Stimulated activated CD4-positive, alpha-beta T cell treated with anti-CD3 and anti-CD28 coated beads, TNF-alpha, amount 100 ng/mL, for 48 hours (primary cell): ENCODE measurements at places on chromosomes 3 and 15.

DNA sequence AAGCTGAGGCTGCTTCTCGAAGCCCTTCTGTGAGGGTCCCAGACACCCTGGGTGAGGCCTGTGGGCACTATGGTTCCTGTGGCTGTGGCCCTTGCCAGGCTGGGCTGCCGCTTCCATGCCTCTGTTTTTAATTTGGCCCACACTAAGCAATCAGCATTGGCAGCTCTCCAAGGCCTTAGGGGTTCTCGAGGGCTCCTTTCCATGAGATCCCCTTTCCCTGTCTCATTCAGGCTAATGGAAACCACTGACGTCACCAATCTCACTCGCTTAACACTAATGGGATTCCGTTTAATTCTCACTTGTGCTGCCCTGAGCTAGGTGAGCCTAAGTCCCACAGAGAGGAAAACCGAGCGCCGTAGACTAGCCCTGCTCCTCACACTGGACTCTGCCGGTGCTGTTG, 60.2 kb upstream of the RAB6B start:
- no peak for DNase-seq

GRCh38 chr15:74776821-74777768, 4.8 kb upstream of the CSK start:
- DNase-seq = no peak

- DNase-seq = no peak
These were observed 42.2 kb downstream of the DAPK2 start for GRCh38 chr15:64004056-64004455.

DNA sequence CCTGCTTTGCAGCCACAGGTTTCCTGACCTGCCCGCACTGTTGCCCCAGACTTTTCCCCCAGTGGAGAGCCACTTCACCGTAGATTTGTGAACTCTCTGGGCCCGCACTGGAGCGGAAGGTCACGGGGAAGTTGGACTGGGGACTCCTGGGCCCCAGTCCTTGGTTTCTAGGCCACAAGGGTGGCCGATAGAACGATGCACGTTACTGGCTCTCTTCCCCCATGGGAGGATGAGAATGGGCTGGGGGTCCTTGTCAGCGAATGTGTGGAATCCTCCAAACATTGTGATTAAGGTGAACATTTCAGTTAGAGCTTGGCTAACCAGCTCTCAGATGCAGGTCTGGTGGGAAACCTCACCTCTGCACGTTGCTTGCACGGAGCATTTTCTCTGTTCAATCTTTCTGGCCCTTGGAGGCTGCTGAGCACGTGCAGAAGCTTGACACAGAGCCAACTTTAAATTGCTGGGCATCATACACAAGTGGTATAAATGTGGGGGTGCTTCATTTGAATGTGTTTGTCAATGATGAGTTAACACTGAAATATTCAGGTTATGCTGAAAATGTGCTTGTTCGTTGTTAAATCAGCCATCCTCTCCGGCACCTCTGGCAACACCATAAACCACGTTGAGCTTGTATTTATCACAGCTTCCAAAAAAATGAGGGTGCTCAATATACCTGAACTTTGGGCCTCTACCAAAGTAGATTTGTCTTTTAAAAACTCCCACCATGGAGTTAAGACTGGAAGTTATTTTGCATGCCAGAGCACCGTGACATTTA, 976 bp downstream of the DIS3L start:
- DNase-seq = no peak

DNA sequence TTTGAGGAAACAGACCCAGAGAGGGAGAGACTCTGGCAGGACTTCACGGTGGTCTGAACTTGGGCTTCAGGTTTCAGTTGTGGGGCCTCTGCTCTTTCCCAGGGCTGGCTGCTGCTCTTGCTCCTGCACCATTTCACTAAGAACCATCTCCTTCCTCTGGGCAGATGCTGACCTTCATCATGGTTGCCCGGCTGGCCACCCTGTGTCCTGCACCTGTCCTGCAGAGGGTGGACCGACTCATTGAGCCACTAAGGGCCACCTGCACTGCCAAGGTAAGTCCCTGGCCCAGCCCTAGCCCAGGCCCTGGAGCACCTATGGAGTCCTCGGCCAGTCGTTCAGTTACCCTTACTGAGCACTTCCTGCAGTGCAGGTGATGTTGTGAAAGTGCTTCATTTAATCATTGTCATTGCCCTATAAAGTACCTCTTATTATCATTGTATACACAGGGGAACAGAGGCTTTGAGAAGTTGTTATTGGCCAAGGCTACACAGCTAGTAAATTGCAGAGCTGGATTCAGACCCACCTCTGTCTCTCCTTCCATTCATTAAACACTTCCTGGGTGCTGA, 10.0 kb downstream of the RPL32 start:
- no peak for DNase-seq

- DNase-seq = no peak
These were observed 8.0 kb downstream of the ZSCAN2 start for GRCh38 chr15:84608707-84609284.

DNA sequence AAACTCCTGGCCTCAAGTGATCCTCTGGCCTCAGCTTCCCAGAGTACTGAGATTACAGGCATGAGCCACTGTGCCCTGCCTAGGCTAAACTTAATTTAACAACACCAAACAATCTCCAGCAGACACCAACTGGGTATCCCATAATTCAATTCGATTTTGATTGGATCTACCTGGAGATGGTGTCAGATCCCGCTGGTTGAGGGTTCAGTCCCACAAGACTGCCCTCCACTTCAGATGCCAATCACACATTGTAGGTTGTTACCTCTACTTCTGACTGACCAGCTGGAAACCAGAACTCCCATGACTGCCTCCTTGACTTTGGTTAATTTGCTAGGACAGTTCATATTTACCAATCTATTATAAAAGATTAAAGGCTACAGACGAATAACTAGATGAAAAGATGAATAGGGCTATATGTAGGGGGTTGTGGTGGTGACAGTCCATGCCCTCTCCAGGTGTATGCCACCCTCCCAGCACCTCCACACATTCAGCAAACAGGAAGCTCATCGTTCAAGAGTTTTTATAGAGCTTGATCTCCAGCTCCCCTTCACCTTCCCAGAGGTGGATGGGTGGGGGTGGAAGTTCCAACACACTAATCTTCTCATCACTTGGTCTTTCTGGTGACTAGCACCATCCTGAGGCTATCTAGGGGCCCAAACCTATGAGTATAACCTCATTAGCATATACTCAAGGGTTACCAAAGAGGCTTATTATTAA, 9.3 kb downstream of the B2M start:
- no peak for DNase-seq

DNA sequence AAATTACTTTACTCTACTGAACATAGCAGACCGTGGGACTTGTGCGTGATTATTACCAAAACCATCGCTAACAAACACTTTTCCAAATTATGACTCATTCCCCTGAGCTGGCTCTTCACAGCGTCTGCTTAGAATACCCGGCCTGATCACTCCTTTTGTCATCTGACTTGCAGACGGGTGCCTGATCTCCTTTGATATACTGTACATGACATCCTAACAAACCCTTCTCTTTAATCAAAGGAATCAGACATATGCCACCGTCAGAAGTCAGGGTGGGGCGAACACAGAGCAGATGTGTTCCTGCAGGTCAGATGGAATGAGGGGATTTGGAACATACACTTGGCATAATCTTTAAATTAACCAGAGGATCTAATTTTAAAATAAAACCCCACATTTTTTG, 48.5 kb upstream of the SH3GL3 start:
- no peak for DNase-seq

DNA sequence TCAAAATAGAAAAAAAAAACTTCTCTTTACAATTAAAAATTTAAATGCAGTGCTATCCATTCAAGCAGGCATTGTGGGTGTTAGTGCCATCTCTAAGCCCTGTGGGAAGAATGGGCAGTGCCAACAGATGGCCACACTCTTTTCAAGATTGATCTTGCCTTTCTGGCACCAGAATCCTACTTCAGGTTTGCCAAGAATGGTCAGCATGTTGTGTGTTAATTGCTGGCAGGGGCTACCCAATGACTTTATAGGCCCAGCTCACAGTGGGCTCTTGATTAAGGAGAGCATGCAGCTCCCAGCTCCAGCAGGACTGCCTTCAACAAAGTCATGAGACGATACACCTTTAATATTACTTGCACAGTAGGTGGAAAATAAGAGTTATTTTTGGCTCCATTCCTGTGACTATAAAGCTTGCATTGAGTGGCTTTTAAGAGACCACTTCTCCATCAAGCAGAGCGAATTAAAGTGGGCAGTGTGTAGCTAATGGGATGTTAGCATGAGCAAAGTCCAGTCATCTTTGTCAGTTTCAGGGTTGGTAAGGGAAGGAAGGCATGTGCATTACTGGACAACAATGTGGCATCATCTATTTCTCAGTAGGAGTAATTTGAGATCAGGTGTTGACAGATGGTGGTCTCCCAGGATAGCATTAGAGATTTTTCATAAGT, 476.8 kb downstream of the C3orf38 start:
- DNase-seq = no peak

- DNase-seq = no peak
These were observed 90.3 kb downstream of the CORO2B start for GRCh38 chr15:68668926-68669600.

DNA sequence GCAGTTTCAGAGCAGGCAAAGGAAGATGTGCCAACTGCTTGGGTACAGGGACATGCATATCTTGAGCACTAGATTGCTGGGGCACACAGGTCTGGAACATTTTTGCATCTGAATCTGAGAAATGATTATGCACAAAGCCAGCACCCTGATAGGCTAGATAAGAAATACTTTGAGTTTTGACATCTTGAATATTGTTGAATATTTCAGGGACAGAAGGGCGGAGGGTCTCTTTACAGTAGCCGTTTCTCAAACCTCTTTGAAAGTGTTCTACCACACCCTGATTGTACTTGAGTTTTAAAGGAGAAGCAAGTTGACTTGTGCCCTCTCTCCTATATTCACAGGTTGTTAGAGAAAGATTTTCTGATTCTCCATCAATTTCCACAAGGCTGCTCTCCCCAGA, 188.1 kb upstream of the STRIT1 start:
- DNase-seq = no peak

GRCh38 chr3:168061332-168061996, 34.3 kb downstream of the GOLIM4 start:
- DNase-seq = no peak

DNA sequence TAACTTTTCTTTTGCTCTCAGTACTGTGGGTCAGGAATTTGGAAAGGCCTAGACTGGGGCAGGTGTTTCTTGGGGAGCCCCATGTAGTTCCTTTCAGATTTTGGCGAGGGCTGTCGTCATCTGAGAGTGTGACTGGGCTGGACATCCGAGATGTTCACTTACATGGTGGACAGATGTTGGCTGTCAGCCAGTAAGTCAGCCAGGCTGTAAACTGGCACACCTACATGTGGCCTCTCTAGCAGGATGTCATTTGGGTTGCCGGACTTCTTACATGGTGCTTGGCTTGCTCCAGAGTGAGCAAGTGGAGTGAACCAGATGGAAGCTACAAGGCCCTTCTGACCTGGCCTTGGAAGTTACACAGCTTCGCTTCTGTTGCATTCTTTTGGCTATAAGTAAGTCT, 20.7 kb downstream of the TATDN2 start:
- no peak for DNase-seq

GRCh38 chr3:167884481-167884880, 149.0 kb downstream of the SERPINI1 start:
- DNase-seq = no peak

- no peak for DNase-seq
These were observed 10.8 kb downstream of the EIF2AK4 start for GRCh38 chr15:39944726-39945125.

GRCh38 chr15:77625376-77625775, 7.3 kb downstream of the LINGO1 start:
- DNase-seq = no peak

GRCh38 chr3:157354722-157355121, 81.9 kb upstream of the PTX3 start:
- DNase-seq = no peak

- no peak for DNase-seq
These were observed 3.2 kb downstream of the GLYCTK start for GRCh38 chr3:52290596-52291507.

DNA sequence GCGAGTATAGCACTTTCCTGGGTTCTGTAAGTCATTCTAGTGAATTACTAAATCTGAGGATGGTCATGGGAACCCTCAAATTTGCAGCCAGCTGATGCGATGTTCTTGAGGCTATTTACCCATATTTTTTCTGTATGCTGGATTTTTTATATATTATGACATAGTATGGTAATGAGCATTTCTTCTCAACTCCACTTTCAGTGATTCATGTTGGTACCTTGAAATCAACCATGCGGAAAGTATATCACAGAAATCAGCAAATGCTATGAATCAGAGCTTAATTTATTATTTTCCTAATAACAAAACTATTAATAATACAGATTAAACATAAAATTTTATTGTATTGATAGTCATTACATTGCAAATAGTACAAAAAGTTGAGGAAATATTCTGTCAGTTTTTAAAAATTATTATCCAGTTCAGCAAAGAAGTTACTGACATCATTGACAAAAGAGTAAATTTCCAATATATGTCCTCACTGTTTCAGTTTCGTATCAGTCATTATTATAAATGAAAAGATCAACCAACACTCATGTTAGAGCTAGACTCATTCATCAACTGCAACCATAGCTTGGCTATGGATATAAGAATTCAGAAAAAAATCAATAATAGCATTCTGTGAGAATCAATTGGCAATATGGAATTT, 164.3 kb upstream of the SETMAR start:
- DNase-seq = no peak

DNA sequence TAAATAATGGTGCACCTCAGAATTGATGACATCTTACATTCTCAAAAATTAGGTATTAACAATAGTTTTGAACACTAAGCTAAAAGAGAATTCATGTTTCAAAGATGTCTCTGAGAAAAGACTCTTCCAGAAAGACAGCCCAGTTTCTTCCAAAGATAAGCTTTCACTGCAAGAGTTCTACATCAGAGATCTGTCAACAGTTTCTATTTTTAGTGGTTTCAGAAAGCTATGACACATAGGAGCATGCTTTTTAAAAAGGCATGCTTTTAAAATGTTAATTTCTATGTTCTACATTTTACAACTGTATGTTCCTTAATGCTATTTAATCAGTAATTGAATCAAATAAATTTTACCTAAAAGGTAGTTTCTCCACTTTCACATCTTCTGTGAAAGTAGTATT, 88.2 kb downstream of the PLOD2 start:
- DNase-seq = no peak

DNA sequence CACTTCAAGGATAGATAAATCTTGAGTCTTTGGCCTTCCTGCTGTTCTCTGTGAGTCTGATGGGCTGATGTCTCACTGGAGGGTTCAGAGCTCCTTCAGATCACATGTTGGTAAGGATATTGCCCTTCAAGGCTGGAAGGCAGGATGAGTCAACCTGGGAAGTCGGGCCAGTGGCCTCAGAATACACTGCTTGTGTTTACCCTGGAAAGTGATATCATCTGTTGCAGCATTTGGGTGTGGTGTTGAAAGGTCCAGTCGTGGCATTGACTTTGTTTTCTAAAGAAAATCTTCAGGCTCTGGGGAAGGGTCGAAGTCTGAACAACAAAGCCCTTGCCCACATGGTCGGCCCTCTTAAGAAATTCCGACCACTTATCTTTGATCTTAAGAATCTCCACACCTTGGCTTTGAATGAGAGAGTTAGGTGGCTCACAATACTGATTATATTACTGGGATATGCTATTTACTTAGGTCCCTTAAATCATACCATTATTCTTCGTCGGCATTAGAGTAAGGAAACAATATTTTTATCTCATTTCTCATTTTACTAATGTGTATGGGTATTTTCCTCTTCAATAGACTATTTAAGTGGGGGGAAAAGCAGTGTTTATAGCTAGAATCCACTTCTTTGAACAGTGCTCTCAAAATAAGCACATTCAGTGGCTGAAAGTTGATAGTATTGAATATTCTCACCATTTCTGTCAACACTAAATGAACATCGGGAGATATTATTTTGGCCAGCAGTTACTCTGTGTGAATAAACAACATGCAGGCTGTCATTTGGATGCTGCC, 303.9 kb upstream of the RASGRP1 start:
- DNase-seq = no peak
